ENCODE measurements at places on chromosomes 16 and 17.

- DNase-seq = no peak
These were observed 5.5 kb downstream of the TMEM204 start for GRCh38 chr16:1538804-1539520.

- no peak for DNase-seq
These were observed 28.6 kb upstream of the WSB1 start for GRCh38 chr17:27265333-27265732.

- DNase-seq = peak; percentile 39
These were observed 51.8 kb downstream of the CA10 start for GRCh38 chr17:52106638-52107261.

DNA sequence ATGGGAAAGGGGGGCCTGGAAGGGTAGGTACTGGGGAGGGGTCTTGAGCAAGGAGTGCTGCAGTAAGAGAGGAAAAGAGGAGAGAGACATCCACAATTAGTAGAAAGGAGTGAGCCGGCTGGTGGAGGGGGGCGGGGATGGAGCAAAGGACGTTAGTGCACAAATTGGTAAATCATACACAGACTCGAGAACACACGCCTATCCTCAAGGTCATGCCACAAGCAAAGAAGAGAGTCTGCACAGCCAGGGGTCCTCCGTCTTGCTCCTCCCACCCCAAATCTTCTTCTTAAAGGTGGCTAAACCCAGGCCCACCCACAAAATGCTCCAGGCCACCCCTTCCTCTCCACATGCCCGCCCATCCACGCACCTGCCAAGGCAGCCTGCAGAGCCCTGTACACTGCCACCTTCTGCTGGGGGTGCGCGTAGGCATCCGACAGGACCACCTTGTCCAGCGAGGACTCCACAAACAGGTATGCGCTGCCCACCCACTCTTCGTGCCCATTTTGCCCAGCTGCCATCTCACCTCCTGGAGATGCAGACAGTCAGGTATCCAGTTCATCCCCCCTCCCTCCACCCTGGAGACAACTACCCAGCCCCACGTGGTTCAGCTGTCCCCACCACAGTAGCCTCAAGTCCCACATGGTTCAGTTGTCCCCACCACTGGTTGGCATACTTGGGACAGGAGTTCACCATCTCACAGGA, 3.4 kb downstream of the TRADD start:
- no peak for DNase-seq

GRCh38 chr17:40836020-40836419, 13.6 kb upstream of the KRT10 start:
- DNase-seq = no peak

DNA sequence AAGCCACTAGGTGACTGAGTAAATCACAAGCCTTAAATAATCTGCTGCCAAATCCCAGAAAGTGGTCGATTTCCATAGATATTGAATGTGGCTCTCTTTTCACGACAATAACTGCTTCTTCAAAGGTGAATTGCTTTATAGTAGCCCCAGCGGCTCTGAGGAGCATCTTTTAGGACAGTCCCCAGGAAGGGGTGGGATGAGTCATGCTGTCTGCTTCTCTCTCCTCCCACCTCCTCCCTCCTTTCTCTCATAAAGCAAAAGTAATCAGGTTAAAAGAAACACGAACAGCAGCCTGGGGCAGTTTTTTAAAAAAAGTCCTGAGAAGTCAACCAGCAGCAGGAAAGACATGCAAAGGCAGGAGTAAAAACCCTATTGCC, 1.8 kb downstream of the KIAA0513 start:
- DNase-seq = peak; percentile 49

DNA sequence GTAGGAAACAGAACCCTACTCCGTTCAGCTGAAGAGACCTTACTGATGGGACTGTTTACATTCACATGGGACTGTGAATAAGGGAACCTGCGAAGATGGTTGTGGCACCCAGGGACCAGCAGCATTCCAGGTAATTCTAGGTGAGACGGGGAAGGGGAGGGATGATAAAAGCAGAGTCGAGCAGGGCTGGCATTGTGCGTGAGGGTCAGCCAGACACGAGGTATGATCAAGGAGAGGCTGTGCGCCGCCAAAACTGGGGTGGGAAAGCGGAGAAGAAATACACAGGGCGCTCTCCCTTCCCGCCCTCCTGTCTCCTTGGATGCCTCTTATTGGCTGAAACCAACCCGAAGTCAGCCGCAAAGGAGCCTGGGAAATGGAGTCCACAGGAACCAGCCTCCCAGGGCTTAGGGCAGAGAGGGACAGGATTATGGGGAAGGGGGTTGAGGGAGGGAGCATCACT, 38.4 kb upstream of the CSNK2A2 start:
- peak; percentile 61 for DNase-seq

DNA sequence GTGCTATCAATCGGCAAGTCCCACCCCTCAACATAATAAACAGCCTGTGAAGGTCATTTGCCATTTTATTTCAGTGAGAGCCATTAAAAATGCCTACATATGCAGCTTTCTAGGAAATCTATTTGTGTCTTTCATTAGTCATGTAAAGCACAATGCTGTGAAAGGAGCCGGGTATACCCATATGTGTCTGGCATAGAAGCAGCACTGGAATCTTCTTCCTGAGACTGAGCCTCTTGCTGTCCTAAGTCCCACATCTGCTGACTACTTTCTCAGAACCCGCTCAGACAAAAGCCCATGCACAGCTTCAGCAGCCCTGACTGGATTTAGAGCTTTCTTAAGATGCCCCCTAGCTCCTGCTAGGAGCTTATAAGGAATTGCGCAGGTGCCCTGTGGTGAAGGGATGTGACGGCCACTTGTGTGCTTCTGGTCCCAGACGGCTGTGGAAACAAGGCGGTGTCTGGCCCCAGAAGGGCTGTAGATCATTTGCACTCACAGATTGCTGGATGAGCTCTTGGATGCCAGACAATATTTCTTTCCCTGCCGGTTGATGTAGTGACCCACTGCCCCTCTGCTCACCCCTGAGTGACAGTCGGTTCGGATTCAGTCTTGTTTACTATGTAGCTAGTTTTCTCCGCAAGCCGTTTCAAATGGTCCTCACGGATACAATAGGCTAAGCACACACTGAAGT, 172.2 kb downstream of the ANKFN1 start:
- no peak for DNase-seq

Data from fibroblast of skin of right biceps (primary cell).